ENCODE measurements at places on chromosomes 6 and 20. TPM values are rescaled to one million over a fixed set of nuclear protein-coding genes. Genes with fewer than 3 reads are reported as not detected.

DNA sequence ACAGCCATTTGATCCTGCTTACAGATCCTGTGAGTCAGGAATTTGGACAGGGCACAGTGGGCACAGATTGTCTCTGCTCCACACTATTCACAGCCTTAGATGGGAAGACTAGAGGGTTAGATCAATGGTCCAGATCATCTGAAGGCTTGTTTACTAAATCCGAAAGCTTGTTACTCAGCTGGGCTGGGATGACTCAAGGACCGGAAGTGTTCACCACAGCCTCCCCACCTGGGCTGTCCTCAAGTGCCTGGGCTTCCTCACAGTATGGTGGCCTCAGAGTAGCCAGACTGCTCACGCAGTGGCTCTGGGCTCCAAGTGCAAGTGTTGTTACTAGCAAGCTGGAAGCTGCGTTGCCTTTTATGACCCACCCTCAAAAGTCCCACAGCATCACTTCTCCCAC is 75.4 kb upstream of the INSM1 start:
- no peak for DNase-seq

The HLA-DRB1 gene
- total RNA-seq: not detected

GRCh38 chr6:149852180-149852579 is 12.0 kb downstream of the LRP11 start:
- no peak for DNase-seq

- no peak for DNase-seq
These were observed 27.0 kb downstream of the ANGPT4 start for GRCh38 chr20:889106-889505.

- no peak for DNase-seq
These were observed 29.1 kb upstream of the C20orf203 start for GRCh38 chr20:32702706-32703425.

The NCOA6 gene
- total RNA-seq: 16.1 TPM

The DEFB124 gene
- total RNA-seq: not detected

GRCh38 chr6:82073484-82073883 is 174.1 kb downstream of the IBTK start:
- no peak for DNase-seq

DNA sequence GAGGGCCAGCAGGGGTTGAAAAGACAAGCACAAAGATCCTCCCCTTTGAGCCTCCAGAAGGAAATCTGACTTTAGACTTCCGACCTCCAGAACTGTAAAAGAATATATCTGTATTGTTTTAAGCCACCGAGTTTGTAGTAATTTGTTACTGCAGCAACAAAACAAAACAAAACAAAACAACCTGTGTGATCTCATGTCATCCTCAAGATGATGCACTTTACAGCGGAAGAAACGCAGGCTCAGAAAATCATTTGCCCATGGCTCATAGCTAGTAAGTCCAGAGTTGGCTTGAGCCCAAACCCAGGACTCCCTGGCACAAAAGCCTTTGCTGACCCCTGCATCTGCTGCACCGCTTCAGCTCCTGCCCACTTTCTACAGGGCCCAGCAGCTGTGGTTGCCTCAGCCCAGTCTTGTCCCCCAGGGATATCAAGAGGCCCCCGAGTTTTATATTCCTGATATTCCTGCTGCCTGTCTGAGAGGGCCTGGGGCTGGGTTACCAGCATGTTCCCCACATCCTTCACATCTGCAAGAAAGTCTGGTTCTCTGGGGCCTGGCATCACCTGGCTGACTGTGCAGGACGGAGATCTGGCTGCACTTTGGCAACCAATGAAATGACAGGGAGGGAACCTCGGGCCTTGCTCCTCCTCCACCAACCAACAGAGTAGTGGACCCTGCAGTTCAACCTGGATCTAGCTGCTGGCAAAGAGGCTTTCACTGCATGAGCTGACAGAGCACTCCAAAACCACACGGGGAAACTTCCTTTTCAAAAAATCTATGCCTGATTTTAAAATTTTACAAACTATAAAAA is 56.9 kb downstream of the JPH2 start:
- no peak for DNase-seq

DNA sequence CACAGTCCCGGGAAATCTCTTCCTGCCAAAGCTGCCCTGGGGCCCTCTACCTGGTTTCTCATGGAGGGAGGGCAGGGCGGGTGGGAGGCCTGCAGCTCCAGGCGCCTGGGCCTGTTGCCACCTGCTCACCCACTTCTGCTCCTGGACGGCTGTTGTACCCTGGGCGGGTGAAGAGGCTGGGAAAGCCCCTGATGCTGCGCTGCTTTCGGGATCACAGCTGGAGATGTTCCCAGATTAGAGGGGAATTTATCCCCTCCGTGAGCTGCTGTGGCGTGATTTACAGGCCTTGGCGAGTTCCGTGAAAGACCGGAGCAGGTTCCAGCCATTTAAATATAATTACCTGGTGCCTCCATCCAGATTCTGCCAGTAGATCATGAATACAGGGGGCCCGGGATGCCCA is 12.3 kb upstream of the VSTM2L start:
- peak; percentile 31 for DNase-seq

DNA sequence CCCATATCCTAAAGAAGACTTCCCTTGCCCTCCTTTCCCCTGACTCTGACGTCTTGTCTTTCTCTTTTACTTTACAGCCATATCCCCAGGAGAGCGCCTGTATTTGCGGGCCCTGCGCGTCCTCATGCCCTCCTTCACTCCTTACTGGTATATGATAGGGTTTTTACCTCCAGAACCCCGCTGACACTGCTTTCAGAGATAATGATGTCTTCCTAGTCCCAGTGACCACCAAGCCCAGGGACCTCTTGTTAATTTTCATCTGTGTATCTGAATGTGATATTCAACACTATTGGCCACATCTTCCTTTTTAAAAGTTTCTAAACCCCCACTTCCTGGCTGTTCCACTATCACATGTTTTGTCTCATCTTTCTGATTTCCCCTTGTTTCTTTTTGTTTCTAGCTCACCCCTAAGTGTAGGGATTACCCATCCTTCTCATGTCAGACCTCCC is 102.0 kb downstream of the HIVEP1 start:
- no peak for DNase-seq

DNA sequence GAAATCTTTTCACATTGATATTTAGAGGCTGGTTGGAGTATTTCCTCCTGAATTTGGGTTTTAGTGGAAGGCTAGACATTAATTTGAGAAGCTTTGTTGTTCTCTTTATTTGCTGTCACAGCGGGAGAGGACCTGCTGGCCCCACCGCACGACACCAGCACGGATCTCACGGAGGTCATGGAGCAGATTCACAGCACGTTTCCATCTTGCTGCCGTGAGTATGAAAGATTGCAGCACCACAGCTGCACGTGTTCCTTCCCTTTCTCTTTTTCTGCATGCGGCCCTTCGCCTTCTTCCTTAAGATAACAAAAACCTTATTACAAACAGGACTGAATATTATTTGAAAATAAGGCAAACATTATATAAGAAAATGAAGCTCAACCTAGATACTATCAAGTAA is 555.5 kb downstream of the UTRN start:
- no peak for DNase-seq

The RMND1 gene
- 19.0 TPM for total RNA-seq

DNA sequence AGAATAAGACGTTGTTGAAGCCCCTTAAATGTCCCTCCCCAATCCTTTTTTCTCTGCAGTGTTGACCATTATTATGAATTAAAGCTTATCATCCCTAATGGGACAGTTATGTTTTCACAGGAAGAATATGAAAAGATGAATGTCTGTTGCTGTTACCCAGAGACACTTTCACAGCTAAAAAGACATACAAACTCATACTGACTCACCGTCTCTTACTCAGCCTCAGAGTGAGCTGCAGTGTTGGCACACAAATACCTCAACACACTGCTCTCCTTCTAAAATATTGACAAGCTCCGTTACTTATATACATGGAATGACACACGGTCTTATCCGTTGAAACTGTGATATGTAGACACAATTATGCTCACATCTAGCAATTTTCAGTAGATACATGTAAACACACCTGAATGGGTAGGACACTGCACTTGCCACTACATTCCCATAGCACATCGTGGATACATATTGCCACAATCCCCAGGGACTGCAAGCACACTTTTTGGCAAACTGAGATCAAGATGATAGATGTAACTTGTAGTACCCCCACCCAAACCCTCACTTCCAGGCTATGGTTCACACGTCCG is 9.6 kb upstream of the SAPCD1 start:
- peak; percentile 41 for DNase-seq

The PTK6 gene
- 15.7 TPM for total RNA-seq

DNA sequence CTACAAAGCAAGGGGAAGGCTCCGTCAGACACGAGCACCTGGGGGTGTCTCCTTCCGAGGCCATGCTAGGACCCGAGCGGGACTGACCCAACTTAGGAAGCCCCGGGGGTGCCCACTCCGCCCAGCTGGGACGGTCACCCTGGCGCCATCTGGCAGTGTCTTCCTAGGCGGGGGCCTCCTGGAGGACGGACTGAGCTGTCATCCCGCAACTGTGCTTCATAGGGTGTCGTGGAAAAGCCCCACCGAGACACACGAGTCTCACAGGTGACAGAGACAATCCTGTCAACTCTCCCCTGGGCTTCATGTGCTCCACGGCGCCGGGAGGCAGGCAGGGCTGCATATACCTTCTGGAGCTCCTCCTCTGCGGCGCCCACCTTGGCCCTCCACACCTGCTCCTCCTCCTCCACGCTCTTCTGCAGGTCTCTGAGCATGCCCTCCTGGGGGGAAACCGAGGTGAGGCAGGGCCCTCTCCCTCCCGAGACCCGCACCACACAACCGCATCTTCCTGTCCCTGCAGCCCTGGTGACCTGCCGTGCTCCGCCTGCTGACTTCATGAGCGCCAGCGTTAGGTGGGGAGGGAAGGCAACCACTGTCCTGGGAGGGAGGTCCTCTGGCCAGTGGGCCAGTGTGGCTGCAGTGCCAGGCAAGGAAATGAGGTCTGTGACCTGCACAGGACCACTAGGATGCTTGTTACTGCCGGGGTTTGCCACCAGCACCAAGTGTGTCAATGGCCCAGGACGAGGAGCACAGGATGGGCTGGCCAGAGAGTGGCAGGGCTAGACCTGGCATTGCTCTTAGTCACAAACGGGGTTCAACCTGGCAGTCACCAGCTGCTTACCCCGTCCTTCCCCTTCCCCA is 50.7 kb downstream of the DSTN start:
- DNase-seq: no peak

GRCh38 chr6:168916576-168917211 is 337.0 kb downstream of the THBS2 start:
- DNase-seq: no peak

The COQ3 gene
- total RNA-seq: 16.6 TPM

GRCh38 chr6:37259191-37259590 is 1.2 kb upstream of the TMEM217 start:
- DNase-seq: no peak

- DNase-seq: no peak
These were observed 70.0 kb upstream of the SMIM29 start for GRCh38 chr6:34318499-34319470.

The KCNQ5 gene
- total RNA-seq: 6.4 TPM

The RBM24 gene
- total RNA-seq: 1.4 TPM

The SMLR1 gene
- not detected for total RNA-seq

- DNase-seq: no peak
These were observed 69.0 kb upstream of the ZNF184 start for GRCh38 chr6:27541933-27542297.

GRCh38 chr6:73043446-73043845 is 181.8 kb downstream of the KHDC1L start:
- DNase-seq: no peak

- DNase-seq: no peak
These were observed at the start of gene MC3R for GRCh38 chr20:56247954-56248782. Gene MC3R, plus strand, starts transcription at chr20:56248732. Its CDS starts 112 bp downstream, at chr20:56248844.

DNA sequence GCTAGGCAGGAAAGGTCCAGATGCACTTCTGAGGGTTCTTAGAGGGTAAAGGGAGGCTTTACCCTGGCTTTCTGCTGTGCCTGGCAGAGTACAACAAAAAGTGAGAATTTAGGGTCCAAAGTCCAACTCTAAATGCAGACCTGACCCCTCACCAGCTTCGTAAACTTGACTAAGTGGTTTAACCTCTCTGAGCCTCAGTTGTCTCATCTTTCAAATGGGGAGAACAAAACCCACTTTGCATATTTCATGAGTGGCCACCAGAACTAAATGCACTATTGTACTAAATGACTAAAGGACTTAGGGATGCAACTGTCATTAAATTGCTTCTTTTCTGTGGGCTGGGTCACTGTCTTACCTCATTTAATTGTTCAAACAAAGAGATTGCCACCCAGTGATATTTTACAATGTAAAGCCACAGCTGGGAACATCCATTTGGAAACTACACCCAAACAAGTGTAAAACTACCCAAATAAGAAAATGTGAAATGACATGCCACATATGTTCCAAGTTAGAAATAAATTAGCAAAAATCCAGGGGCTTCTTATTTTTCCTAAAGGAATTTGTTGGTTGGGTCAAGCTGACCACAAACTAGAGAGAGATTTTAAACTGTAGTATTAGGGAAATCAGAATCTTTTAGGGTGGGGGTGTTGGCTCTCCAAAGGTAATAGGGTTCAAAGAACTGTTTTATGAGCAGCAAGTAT is 48.3 kb upstream of the RIN2 start:
- DNase-seq: no peak
